Thyroid gland (tissue), 4 donors: ENCODE measurements at places on chromosomes 3 and 15. TPM values are rescaled to one million over a fixed set of nuclear protein-coding genes. Genes with fewer than 3 reads are reported as not detected.
A peak's percentile ranks its signal among the peaks of the same experiment; 100 is the strongest.

Gene LRTM1
- total RNA-seq = not detected

Gene AMIGO3
- total RNA-seq = 1.5 TPM

Gene GRAMD2A
- total RNA-seq = 9.0 TPM

Gene MYO5C
- total RNA-seq = 85.3 TPM

Gene GATM
- 62.3 TPM for total RNA-seq

Gene CDHR4
- total RNA-seq = not detected

GRCh38 chr3:59320080-59320479 lies 270.3 kb upstream of the CFAP20DC start:
- no peaks in the 10 kb centered on the region for H3K4me1 ChIP-seq
- no peak overlapping the region for H3K4me3 ChIP-seq
- H3K27me3 ChIP-seq = no peaks in the 10 kb centered on the region

DNA sequence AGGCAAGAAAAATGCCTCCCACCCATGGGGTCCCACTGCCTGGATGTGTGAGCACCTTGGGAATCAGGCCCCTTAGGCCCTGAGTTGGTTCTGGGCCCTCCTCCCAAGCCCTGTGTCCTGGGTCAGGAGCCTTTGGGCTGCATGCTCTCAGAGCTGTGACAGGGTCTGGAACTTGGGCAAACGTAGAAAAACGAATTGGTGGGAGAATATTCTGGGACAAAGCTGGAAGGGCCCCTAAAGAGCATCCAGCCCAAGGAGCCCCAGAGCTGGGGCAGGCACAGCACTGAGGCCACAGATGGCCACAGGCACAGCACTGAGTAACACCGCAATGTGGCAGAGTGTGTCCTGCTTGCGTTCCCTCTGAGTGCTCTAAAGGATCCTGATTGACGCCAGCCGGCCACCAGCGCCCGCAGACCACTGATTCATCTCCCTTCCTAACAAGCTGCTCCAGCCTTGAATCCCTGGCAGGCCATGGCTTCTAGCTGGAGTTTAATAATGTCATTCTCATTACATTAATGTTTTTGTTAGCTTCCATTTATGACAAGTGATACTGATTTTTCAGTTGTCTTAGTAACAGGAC lies 18.6 kb upstream of the SEC13 start:
- DNase-seq = no peak
- H3K4me1 ChIP-seq = no peaks in the 10 kb centered on the region
- H3K4me3 ChIP-seq = no peak overlapping the region
- no peak overlapping the region for H3K27ac ChIP-seq
- H3K27me3 ChIP-seq = no peaks in the 10 kb centered on the region
- H3K36me3 ChIP-seq = no peaks in the 10 kb centered on the region

DNA sequence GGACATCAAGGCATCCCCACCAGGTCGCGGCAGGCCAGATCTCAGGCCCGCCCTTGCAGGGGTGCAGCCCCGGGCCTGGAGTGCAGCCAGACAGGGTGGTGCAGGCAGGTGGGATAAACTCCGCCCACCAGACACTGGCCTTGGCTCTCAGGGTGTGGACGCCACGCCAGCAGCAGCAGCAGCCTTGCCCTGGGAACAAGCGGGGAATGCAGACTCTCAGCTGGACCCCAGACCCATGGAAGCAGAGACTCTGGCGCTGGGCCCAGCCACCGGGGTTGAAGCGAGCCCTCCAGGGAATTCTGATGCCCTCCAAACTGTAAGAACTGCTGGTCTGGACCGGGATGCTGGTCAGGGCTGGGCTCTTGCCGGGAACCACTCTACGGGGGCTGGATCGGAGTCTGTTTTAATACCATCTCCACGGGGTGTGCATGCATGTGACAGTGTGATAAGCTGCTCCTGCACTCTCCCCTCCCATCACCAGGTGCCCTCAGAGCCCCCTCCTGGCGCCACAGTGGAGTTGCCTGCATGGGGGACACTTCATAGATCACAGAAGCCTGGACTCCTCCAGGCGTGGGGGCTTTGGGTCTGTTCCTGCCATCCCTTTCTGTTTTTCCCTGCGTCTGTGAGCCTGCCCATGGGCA lies 142.7 kb downstream of the NSMCE3 start:
- no peaks in the 10 kb centered on the region for H3K4me1 ChIP-seq
- H3K36me3 ChIP-seq = no peaks in the 10 kb centered on the region
- H3K27me3 ChIP-seq = no peaks in the 10 kb centered on the region
- no peak overlapping the region for H3K4me3 ChIP-seq
- H3K27ac ChIP-seq = no peak overlapping the region

DNA sequence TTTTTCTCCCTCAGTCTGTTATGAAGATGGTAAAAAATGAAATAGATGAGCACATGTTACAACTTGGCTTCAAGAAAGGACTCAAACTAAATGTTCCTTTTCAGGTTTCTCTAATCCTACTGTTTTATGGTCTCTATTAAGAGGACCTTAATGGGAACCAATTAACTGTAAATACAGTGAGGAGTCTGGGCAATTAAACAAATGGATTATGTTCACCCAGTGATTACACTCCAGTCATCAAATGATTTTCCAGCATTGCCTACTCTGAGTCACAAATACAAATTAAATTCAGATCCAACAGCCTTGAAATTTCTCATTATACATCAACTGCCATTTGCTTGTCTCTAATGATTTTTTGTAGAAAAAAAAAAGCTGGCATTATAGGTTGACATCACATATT lies 129.2 kb downstream of the NEK10 start:
- no peaks in the 10 kb centered on the region for H3K4me1 ChIP-seq
- no peaks in the 10 kb centered on the region for H3K27me3 ChIP-seq
- H3K4me3 ChIP-seq = no peak overlapping the region
- H3K27ac ChIP-seq = no peak overlapping the region
- no peaks in the 10 kb centered on the region for H3K36me3 ChIP-seq

GRCh38 chr3:3636815-3637214 lies 162.4 kb upstream of the LRRN1 start:
- no peaks in the 10 kb centered on the region for H3K4me1 ChIP-seq
- no peak overlapping the region for H3K27ac ChIP-seq
- H3K36me3 ChIP-seq = no peaks in the 10 kb centered on the region
- no peak for DNase-seq

GRCh38 chr3:147941969-147942368 lies 532.8 kb downstream of the ZIC1 start:
- no peaks in the 10 kb centered on the region for H3K4me1 ChIP-seq
- no peaks in the 10 kb centered on the region for H3K36me3 ChIP-seq
- no peaks in the 10 kb centered on the region for H3K27me3 ChIP-seq
- H3K4me3 ChIP-seq = no peak overlapping the region
- DNase-seq = no peak
- no peak overlapping the region for H3K27ac ChIP-seq

DNA sequence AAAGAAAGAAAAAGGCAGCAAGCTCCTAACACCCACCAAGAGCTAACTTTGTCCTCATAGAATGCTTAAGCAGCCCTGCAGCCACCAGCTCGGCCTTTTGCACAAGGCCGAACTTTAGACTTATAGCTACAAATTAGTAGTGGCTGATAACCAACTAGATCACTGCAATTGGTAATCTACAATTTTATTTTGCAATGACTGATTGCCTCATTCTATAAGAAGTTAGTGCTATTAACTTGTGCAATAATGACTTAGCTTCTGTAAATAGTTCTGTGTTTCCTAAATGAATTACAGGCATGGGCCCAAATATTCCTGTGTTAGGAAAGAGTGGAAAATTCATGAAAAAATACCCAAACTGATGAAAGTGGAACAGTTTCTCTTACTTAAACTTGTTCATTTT lies 284.8 kb upstream of the CFAP20DC start:
- no peaks in the 10 kb centered on the region for H3K36me3 ChIP-seq
- no peaks in the 10 kb centered on the region for H3K27me3 ChIP-seq
- H3K4me1 ChIP-seq = no peaks in the 10 kb centered on the region
- DNase-seq = no peak
- H3K27ac ChIP-seq = no peak overlapping the region

DNA sequence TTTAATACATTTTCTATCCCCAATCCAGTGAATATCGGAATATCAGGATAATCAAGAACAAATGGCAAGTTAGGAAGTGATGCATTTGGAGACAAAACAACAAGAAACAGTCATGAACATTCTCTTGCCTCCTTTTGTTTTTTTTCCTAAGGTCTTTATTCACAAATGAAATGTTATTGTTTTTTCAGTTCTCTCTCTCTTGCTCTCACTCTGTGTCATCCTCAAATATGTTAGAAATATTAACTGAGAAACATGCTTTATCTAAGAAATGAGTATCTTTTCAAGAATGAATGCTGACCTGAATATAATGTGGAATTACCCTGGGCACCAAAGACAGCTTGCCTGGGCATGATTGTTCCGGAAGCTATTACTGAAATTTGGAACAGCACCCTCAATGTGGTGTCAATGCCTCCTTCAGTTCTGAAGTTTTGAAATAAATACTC lies 51.3 kb downstream of the RBMS3 start:
- peaks cover 66% of the 10 kb centered on the region for H3K4me1 ChIP-seq
- peak overlapping the region; percentile 34 for H3K27ac ChIP-seq
- H3K4me3 ChIP-seq = no peak overlapping the region
- H3K27me3 ChIP-seq = no peaks in the 10 kb centered on the region
- no peaks in the 10 kb centered on the region for H3K36me3 ChIP-seq
- DNase-seq = no peak

- DNase-seq = no peak
- H3K4me1 ChIP-seq = no peaks in the 10 kb centered on the region
- no peak overlapping the region for H3K27ac ChIP-seq
- no peaks in the 10 kb centered on the region for H3K27me3 ChIP-seq
- H3K4me3 ChIP-seq = no peak overlapping the region
- no peaks in the 10 kb centered on the region for H3K36me3 ChIP-seq
Measured at GRCh38 chr3:126773167-126773566, 69.1 kb downstream of the CHCHD6 start.

- no peaks in the 10 kb centered on the region for H3K36me3 ChIP-seq
- no peak overlapping the region for H3K4me3 ChIP-seq
- DNase-seq = no peak
- no peak overlapping the region for H3K27ac ChIP-seq
Measured at GRCh38 chr15:76837474-76837873, 67.7 kb downstream of the SCAPER start.

DNA sequence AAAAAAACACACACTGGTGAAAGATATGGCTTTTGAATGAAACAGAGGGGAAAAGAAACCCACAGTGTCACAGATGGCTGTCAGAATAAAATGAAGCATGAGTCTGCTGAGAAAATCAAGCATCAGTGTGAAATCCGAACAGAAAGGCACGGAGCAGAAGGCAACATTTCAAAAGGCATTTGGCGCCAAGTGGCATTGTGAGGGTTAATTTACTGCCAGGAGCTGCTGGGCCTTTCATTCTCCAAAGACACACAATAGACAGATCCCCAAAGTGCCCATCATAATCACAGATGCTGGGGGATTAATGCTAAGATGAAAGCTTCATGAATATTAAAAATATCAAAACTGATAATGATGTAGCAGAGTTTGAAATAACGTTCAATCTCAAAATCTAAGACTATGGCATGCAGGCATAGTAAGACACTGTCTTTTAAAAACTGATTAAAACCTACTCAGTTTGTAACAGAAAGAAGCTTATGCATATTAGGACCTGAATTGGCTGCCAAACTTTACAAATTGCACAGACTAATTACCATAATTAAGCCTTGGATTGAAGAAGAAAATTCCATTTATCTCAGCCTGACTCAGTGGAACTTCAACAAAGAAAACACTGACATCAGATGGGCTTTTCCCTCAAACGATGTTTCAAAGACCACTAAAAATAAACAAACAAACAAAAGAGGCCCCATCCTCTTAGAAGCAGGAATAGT lies 589.2 kb downstream of the ROBO1 start:
- H3K4me3 ChIP-seq = no peak overlapping the region
- no peaks in the 10 kb centered on the region for H3K27me3 ChIP-seq
- H3K36me3 ChIP-seq = no peaks in the 10 kb centered on the region
- no peaks in the 10 kb centered on the region for H3K4me1 ChIP-seq
- no peak for DNase-seq

- no peak overlapping the region for H3K27ac ChIP-seq
- H3K4me1 ChIP-seq = peaks cover 9% of the 10 kb centered on the region
- H3K4me3 ChIP-seq = no peak overlapping the region
- no peaks in the 10 kb centered on the region for H3K36me3 ChIP-seq
Measured at GRCh38 chr15:73755481-73755880, 2.3 kb upstream of the INSYN1 start.

DNA sequence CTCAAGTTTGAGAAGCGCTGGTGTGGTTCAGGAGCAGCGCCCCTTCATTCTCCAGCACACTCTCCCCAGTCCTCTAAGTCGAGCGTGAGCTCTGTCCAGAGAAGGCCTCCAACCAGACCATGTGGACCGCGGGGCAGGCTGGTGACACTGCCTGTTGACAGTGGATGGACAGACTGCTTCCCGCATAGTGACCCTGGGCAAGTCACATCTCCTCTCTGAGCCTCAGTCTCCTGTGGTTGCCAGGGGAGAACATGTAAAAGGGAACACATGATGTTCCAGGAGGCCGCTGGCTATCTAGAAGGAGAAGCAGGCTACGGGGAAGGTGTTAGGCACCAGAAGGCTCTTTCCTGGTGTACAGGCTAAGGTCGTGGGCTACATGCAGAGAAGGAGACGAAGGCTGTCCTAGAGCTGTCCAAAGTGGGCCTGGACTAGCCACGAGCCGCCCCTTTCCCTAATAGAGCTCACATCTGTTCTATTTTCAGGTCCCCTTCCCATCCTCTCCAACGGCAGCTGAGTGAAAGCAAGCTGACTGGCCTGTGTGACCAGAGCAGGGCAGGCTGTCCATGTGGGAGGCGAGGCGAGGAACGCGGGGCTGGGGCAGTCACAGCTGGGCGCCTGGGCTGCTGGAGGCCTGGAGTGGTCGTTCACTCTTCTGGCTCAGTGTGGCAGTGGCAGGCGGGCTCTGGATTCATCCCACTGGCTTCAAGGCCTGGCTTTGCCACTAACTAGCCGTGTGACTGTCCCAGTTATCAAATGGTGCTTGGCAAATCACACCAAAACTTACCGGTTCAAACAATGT lies 11.1 kb downstream of the ISG20 start:
- peak overlapping the region; percentile 4 for H3K27ac ChIP-seq
- no peak for DNase-seq
- no peaks in the 10 kb centered on the region for H3K36me3 ChIP-seq
- peaks cover 17% of the 10 kb centered on the region for H3K4me1 ChIP-seq

DNA sequence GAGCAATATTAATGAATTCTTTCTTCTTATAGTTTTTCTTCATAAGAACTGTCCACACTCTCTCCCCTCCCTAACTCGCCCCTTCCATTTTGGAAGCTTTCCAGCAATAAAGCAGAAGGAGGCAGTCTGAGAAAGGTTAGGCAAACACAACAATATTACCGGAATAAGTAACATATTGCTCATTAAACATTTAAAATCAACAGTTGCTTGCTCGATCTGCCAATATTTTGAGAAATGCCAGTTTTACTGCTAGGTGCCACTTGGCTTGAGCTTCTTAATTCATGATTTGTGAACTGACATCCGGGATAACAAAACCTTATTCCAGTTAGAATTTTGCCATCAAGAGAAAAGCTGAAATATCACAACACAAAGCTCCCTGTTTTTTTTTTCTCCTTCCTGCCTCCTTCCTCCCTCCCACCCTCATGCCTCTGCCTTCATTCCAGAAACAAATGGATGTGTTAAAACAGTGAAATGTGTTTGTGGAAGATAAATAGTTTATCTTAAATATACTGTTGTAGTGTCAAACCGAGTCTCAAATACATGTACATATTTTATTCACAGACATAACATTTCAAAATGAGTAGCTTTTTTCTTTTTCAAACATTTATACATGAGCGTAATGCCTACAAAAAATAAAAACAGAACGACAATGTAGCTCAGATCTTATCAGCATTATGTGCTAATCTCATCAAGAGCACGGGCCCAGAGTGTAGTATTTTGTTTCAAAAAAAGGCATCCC lies 253.7 kb downstream of the GAP43 start:
- no peaks in the 10 kb centered on the region for H3K27me3 ChIP-seq
- DNase-seq = no peak
- H3K4me1 ChIP-seq = no peaks in the 10 kb centered on the region
- no peaks in the 10 kb centered on the region for H3K36me3 ChIP-seq
- no peak overlapping the region for H3K27ac ChIP-seq
